ENCODE measurements at places on chromosomes 2 and 18. TPM values are rescaled to one million over a fixed set of nuclear protein-coding genes. Genes with fewer than 3 reads are reported as not detected.

- DNase-seq = no peak
These were observed 206.0 kb upstream of the TNP1 start for GRCh38 chr2:217065695-217066405.

PLGLB1 gene
- total RNA-seq = 13.8 TPM

ADCY3 gene
- total RNA-seq = 19.5 TPM

SANBR gene
- total RNA-seq = 67.1 TPM

GRCh38 chr2:211903961-211904360 lies 634.6 kb downstream of the ERBB4 start:
- no peak for DNase-seq

GRCh38 chr2:16617282-16618266 lies 48.1 kb downstream of the CYRIA start:
- DNase-seq = peak; percentile 15

GRCh38 chr18:26863122-26863879 lies 2.2 kb downstream of the AQP4 start:
- peak; percentile 20 for DNase-seq

- DNase-seq = peak; percentile 15
These were observed 44.8 kb upstream of the KDM3A start for GRCh38 chr2:86396291-86396785.

SATB2 gene
- total RNA-seq = 14.2 TPM

DNA sequence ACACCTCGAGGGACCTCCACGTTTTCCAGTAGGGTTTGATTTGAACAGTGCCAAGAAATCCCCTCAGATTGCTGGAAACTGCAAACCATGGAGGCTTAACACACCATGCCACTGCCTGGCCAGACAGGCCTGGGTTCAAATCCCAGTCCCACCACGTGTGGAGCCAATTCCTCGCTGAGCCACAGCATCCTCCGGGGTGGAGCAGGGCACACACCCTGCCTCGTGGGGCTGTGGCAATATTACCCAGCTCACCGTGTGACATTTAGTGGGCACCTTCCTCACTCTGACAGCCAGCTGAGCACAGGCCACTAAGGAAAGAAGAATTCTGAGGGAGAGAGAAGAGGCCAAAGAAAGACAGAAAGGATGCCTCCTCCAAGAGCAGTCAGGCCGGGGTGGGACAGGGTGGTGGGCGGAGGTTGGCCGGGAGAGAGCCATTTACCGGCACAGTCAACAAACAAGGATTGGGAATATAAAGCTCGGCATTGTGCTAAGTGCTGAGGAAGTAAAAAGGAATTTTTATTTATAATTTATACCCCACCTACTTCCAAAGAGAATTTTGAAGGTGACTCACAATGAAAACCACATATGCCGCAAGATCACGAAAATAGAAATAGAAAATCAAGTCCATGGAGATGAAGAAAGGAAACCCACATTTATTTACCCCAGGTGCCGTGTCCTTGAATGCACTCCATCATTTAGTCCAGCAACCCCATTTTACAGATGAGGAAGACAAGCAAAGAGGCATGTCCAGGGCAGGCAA lies 111.5 kb downstream of the MCFD2 start:
- DNase-seq = no peak

- no peak for DNase-seq
These were observed 228.6 kb upstream of the EPAS1 start for GRCh38 chr2:46068636-46069035.

DNA sequence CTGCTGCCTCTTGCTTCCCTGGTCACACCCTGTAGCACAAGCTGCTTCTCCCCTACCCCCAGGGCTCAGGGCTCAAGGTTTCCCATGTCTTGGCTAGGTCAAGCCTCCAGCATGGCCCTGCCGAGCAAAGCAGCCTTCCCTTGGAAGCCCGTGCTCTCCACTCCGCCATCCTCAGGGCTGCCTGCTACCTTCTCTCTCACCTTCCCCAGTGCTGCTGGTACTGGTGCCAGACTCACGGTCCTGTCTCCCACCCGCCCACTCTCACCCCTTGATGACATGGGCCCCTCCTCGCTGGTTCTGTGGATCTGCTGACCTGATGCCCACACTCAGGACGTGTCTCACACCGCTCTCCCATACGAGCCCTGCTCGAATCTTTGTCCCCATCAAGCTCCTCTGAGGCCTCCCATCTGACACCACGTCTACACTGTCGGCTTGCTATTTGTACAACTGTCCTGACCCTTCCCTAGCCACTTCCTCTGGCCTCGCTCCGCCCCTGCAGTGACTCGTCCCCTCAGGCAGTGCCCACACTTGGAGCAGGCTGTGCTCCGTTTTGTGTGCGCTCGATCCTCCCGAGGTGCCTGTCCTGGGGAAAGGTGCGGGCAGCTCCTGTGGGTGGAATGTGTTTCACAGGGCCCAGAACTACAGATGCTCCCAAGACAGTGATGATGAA lies 49.9 kb downstream of the ZAP70 start:
- no peak for DNase-seq

GRCh38 chr2:63984606-63985359 lies 34.4 kb downstream of the VPS54 start:
- DNase-seq = no peak

GRCh38 chr2:237244976-237245646 lies 159.4 kb downstream of the COPS8 start:
- no peak for DNase-seq

DNA sequence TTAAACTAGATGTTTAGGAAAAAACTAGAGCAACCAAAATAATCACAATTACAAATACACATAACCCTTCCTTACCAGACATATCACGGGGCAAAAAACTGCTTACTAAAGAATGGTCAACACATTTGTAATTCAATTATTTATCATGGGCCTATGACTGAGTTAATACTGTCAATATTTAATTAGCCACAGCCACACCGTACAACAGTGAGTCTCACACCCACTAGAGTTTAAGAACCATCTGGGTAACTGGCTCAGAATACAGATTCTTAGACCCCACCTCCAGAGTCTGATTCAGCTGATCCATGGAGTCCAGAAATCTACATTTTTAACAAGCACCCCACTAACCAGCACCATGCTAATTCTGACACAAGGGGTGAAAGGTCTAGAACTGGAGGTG lies 14.8 kb downstream of the ATL2 start:
- DNase-seq = no peak

DNA sequence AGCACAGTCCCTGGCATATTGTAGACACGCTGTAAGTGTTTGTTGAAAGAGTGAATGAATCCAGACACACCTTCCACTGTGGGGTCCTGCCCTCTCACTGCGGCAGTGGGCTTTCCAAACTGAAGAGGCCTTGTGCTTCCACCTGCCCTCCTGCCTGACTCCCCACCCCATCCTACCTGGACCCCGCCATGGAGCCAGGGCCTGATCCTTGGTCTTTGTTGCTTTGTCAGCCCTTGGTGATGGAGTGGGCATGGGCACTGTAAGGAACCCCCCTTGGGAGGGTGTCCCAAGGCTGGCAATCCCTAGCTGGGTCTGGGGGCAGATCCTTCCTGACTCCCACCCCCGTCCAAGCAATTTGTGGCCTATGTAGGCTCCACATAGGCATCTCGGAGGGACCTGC lies 33.1 kb downstream of the KLHL29 start:
- no peak for DNase-seq

- DNase-seq = no peak
These were observed 440.9 kb downstream of the ZNF516 start for GRCh38 chr18:76054156-76054555.

HDAC4 gene
- 38.8 TPM for total RNA-seq

- DNase-seq = no peak
These were observed 680.2 kb downstream of the NYAP2 start for GRCh38 chr2:226079671-226080181.
